Stimulated activated CD4-positive, alpha-beta T cell treated with anti-CD3 and anti-CD28 coated beads, Interleukin-1b, Interleukin-23, amount 100 ng/mL, for 1 hour (primary cell): ENCODE measurements at places on chromosomes 11 and 22.

DNA sequence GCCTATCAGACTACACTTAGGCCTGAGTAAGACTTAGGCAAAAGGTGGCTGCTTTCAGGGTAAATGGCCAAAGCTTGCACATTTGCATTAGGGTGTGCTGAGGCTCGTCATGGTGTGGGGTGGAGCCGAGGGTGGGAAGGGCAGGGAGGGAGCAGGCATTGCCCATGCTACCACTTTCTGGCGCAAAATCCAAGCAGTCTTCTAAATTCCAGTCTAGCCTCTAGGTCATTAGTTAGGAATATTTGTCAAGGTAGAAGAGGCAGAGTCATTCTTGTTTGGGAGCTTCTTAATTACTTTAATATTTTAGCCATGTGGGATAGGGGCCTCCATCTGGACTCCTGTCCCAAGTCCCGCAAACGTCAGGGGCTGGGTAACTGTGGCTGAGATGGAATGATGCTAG lies 28.6 kb downstream of the SCUBE1 start:
- DNase-seq, result no peak

GRCh38 chr11:61120706-61121191 lies 18.5 kb downstream of the CD5 start:
- no peak for DNase-seq

DNA sequence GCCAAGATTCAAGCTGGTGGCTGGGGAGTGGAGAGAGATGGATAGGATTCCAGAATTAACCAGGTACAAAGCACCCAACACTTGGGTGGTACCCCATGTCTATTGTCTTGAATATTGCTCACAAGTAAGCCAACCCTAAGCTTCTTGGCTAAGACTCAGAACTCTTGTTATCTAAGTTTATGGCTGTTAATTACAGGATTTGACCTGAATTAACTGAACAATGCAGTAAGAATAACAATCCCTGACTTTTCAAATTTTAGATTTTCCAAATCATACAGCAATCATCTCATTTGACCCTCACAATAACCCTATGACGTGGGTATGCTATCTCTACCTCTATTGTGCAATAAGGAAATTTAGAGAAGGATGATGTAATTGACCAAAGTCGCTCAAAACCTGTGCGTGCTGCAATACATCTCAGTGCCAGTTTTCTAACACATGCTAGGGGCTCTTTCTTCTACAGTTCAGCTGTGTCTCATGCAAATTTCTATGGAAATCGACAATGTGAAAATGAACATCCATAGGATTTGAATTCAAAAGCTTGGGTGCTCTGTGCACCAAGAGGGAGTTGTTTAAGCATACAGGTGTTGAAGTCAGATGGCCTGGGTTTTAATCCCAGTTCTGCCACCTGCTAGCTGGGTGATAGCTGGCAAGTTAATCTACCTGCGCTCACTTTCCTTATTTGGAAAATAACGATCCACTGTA lies 40.1 kb upstream of the APLNR start:
- no peak for DNase-seq

DNA sequence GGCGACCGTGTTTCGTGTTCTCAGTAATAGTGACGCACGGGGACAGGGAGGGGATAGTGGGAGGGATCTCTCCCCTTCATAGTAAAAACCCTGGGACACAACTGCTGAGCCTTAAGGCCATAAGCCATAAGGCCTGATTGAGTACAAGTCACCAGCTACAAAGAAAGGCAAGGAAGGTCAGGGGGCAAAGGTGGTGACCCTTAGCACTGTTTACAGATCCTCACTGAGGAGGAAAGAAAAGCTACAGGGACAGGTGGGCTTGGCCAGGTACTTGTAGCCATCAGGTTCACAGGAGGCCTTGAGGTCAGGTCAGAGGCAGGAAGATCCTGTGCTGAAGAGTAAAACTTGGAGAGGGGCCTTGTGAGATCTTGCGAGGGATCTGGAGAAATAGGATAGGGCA lies 15.1 kb upstream of the AMPD3 start:
- DNase-seq, result no peak

DNA sequence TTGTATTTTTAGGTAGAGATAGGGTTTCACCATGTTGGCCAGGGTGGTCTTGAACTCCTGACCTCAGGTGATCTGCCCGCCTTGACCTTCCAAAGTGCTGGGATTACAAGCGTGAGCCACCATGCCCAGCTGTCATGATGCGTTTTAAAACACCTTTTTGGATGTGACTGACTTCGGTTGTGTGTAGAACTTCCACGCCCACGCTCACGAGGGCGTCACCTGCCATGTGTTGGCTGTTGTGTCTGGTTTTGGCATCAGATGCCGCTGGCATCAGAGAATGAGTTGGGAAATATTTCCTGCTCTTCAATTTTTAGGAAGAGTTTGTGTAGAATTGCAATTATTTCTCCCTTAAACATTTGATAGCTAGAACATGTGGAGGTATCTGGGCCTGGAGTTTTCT lies 109.1 kb downstream of the KCNQ1 start:
- no peak for DNase-seq

- no peak for DNase-seq
Measured at GRCh38 chr11:130561441-130561881, 113.0 kb downstream of the ADAMTS15 start.

GRCh38 chr11:72271980-72272379 lies 28.0 kb upstream of the PHOX2A start:
- DNase-seq, result no peak

GRCh38 chr22:48517039-48518030 lies 1310.3 kb downstream of the BRD1 start:
- no peak for DNase-seq

DNA sequence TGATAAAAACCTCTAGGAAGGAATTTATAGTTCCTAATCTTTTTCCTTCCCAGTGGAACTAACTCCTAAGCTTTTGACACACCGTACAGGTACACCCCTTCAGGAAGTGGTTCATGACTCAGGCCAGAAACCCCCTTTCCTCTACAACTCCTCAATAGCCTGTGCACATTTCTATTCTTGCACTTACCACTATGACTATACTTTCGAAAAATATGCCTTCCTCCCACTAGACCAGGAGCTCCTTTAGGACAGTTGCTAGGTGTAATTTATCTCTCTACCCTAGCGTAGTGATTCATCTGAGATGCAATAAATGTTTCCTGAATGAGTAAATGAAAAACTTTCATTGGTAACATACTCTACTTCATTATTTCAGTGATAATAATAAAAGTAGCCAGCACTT lies 14.5 kb downstream of the MAP6 start:
- DNase-seq, result no peak

- no peak for DNase-seq
Measured at GRCh38 chr22:30902496-30903357, 65.8 kb downstream of the MORC2 start.

- DNase-seq, result no peak
Measured at GRCh38 chr11:42311514-42311913, 852.1 kb upstream of the LRRC4C start.

- no peak for DNase-seq
Measured at GRCh38 chr22:36461665-36462649, 19.5 kb downstream of the TXN2 start.

DNA sequence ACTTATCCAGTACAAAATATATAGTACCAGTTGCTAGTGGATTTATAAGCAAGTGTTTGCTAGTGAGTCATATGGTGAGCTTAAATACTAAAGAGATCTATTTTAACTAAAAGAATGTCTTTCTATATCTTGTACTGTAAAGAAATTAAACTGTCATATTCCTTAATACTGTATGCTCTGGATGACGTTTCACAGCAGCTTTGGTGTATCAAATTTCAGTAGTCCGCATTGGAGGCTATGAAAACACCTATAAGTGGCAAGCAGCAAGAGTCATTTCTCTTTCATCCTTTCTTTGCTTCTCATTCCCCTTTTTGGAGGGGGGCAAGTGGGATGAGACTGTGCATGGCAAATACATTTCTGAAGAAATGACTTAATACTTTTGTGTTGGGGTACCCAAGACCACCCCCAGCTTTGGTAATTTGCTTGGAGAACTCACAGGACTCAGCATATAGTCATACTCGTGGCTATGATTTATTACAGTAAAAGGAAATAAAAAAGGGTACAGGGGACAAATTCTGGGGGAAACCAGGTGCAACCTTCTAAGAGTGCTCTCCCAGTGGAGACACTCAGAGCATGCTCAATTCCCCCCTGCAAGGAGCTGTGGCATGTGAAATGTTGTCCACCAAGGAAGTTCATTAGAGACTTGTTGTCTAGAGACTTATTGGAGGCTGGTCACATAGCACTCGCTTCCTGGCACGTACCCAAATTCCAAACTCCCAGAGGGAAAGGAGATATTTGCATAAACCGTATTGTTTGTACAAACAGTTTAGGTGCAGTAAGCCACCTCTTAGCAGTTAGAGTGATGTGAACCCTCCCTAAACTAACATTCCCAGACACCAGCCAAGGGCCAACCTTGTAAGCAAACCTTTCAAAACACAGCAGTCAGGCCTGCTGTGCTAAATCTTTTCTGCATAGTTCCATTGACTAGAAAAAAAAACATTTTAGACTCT lies 210.8 kb downstream of the PGR start:
- DNase-seq, result no peak

DNA sequence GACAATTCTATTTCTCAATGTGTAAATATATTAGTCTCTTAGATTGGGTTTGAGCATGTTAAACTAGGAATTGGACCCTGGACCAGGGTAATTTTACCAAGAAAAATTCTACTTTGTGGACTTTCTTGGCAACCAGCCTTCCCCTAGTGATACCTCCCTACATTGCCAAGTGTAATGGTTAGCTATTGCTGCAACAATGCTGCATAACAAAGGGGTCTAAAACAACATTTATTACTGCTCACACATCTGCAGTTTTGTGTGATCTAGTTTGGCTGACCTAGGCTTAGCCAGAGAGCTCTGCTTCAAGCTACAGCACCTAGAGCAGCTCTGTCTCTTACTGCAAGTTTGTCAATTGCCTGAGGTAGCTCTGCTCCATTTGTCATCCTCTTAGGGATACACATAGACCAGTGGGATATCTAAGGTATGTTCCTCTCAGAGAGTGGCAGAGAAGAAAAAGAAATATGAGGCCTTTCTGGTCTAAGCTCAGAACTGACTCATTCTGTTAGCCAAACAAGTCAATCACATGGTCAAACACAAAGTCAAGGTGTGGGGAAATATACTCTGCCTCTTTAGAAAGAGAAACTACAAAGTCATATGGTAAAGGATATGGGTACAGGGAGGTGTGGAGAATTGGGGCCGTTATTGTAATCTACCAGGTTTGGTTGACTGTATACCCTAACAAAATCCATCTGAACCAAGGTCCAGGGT lies 2.0 kb upstream of the LAYN start:
- DNase-seq, result no peak

DNA sequence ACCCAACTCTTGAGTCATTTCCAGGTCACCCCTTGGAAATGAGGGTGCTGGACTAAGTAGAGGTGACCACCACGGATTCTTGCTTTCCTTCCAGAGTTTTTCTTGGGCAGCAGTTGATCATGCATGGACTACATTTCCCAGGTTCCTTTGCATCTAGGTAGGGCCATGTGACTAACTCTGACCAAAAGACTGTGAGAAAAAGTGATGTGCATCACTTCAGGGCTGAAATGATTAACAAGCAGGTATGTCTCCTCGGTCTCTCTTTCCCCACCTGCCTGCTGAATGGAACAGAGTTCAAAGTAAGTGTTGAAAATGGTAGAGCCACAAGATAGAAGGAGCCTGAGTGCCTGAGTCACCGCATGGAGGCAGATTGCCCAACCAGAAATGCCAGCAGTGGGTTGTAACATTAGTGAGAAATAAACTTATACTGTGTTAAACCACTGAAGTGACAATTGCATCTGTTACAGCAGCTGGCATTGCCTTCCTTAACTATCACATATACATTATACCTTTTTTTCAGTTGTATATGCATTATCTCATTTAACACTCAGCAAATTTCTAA lies 113.5 kb downstream of the MN1 start:
- DNase-seq, result no peak

DNA sequence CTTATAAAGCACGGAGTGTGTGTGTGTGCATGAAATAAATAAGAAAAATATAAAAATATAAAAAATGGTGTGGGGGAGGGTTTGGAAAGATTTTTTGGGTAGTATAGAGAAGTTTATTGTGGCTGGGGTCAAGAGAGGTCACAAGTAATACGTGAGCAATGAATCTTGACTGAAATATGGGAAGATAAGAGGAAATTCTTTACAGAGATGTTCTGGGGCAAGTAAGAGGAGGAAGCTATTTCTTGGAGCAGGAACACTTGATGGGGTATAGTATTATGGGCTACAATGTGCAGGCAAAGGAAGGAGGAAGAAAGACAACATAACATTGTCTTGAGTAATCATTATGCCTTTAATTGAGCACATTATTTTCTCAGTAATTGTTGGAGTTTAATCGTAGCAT lies 2.1 kb downstream of the HBD start:
- DNase-seq, result no peak

GRCh38 chr11:82814379-82814778 lies 80.7 kb upstream of the FAM181B start:
- DNase-seq, result no peak
